NCI-H1092 (cell line): ENCODE measurements at places on chromosomes 4 and X.

GRCh38 chr4:70630162-70630561 lies 1.6 kb downstream of the ENAM start:
- DNase-seq: no peak

DNA sequence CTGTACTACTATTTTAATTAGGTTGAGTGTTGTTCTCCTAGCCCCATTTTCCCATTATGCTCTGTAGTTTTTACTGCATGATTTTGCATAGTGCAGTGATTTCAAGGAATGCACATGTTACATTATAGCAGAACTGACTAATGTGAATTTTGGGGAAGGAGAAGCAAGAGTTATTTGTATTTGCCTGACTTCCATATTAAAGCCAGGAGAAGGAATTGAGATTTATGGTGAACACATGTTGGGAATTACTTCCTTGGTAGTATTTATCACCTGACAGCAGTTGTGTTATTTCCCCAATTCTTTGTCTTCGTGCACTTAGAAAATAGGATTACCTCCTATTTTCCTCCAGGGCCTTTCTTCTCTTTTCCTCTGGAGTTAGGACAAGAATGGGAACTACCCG lies 3.2 kb downstream of the TMEM144 start:
- no peak for DNase-seq

GRCh38 chr4:156085100-156085499 lies 131.4 kb upstream of the CTSO start:
- no peak for DNase-seq

- DNase-seq: no peak
Observed at GRCh38 chr4:184395971-184396391, 78.4 kb downstream of the IRF2 start.

- no peak for DNase-seq
Observed at GRCh38 chrX:107710617-107711391, 64.8 kb downstream of the TSC22D3 start.

- DNase-seq: no peak
Observed at GRCh38 chrX:109714340-109714958, 18.6 kb downstream of the ACSL4 start.

- peak; percentile 74 for DNase-seq
Observed at GRCh38 chrX:39149761-39150160, 348.5 kb downstream of the MID1IP1 start.

GRCh38 chr4:17009871-17010367 lies 111.5 kb upstream of the LDB2 start:
- no peak for DNase-seq

DNA sequence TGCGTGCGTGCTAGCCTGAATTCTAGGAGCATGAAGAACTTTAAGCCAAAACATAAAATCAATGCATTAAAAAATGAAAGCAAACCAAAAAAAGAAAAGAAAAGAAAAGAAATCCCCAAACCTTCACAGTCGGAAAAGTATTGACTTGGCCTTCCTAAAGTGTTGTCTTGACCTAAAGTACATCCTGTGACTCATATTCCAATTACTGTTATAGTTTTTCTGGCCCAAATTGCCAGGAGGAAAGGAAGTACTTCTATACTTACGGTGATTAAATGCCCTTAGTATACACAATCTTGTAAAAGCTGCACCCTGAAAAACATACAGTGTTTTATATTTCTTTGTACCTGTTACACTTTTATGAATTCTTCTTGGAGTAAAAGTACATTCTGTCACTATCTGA lies 512.8 kb downstream of the ANKRD50 start:
- DNase-seq: no peak

DNA sequence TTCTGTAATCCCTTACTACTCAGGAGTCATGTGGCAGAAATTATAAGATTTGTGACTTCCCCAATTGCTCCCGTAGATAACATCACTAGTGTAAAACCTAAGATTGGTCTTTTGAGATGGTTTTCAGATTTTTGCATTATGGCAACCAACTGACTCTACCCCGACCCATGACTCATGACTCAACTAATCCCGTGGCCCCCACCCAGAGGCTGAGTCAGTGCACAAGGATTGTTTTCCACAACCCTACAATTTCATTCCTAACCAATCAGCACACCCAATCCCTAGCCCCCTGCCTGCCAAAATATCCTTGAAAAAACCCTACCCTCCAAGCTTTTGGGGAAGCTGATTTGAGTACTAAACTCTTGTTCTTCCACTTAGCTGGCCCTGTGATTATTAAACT lies 109.4 kb upstream of the FAM9C start:
- DNase-seq: no peak

- no peak for DNase-seq
Observed at GRCh38 chrX:44071847-44072551, 98.8 kb upstream of the NDP start.

- no peak for DNase-seq
Observed at GRCh38 chr4:73001885-73002284, 67.6 kb downstream of the COX18 start.

DNA sequence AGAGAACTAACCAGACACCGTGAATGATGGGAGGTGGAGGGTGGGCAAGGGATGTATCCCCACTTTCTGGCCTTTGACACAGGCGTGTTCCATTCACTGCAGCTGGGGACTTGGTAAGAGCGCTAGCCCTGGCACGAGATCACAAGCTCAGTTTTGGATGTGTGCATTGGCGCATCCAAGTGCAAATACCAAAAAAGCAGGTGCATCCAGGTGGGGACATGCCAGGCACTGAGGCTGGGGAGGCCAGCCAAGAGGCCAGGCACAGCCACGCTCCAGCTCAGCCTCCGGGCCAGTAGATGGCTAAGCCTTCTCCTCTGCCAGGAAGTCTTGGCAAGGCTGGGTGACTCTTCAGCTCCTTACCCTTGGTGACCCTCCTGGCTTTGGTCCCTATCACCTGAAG lies 4.4 kb upstream of the ZFP92 start:
- no peak for DNase-seq

DNA sequence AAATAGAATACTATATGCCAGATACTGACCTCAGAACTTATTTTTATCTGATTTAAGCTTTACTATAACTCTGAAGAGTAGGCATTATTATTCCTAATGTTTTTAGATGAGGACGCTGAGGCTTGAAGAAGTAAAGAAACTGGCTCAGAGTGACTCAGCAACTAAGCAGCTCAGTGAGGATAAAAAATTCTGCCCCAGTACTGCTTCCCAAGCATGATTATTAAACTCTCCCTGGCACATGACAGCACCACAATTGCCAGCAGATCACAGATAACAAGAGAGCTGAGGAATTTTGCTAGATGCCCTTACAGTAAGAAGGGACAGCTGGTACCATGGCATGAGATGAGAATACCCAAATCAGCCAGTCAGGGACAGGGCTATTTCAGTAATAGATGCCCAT lies 219.4 kb downstream of the NKX6-1 start:
- DNase-seq: no peak

DNA sequence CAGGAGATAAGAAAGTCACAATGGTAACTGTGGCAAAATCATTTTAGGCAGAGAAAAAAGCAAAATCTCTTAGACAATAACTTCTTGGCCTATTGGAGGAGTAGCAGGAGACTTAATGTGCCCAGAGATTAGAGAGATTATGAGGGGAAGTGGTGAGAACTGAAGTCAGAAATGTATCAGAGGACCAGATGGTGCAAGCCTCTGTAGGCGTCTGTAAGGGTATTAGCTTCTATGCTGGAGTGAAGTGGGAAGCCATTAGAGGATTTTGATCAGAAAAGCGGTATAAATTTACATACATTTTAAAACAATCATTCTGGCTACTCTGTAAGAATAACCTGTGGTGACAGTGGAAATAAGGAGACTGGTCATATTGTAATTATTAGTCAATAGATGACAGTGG lies 236.7 kb downstream of the FAT4 start:
- DNase-seq: no peak
